ENCODE measurements at places on chromosomes 2 and 18. TPM values are rescaled to one million over a fixed set of nuclear protein-coding genes. Genes with fewer than 3 reads are reported as not detected.

Gene DUSP19
- total RNA-seq, result 0.70 TPM

Gene EXOC6B
- 6.7 TPM for total RNA-seq

Gene STPG4
- total RNA-seq, result 0.10 TPM

Gene SCN2A
- total RNA-seq, result not detected

Gene TUBA4B
- total RNA-seq, result 0.26 TPM

Gene RAX
- not detected for total RNA-seq

Gene IL18R1
- total RNA-seq, result 0.80 TPM

Gene RAB6C
- not detected for total RNA-seq

Gene DCTN1
- 104 TPM for total RNA-seq

Gene MTCL1
- total RNA-seq, result 60.5 TPM

Gene NXPH2
- total RNA-seq, result not detected

Gene CHRND
- total RNA-seq, result not detected

Gene PDE11A
- total RNA-seq, result 0.61 TPM

Gene PPP1CB
- 70.3 TPM for total RNA-seq

Gene NEURL3
- total RNA-seq, result 1.6 TPM

Gene EMILIN1
- 0.39 TPM for total RNA-seq

Gene UPP2
- total RNA-seq, result not detected

Gene PLCD4
- 0.71 TPM for total RNA-seq

Gene TRABD2A
- total RNA-seq, result 10.1 TPM

Gene FAM237A
- total RNA-seq, result not detected

Measured in A549 treated with RU486 at 1 μM for 4 hours (cell line).